Amniotic epithelial cell (primary cell): ENCODE measurements at places on chromosomes 13 and 19.

GRCh38 chr13:74114202-74114601 is 20.0 kb downstream of the KLF12 start:
- peak; percentile 56 for DNase-seq

GRCh38 chr19:9936326-9937000 is at the start of gene OLFM2:
Gene OLFM2, minus strand, starts transcription at chr19:9936515. Its CDS starts 149 bp downstream, at chr19:9936366.
- no peak for DNase-seq

- peak; percentile 31 for DNase-seq
These were observed 39.9 kb upstream of the CCNE1 start for GRCh38 chr19:29771708-29772414.

GRCh38 chr13:112179995-112180394 is 113.0 kb downstream of the SOX1 start:
- no peak for DNase-seq

DNA sequence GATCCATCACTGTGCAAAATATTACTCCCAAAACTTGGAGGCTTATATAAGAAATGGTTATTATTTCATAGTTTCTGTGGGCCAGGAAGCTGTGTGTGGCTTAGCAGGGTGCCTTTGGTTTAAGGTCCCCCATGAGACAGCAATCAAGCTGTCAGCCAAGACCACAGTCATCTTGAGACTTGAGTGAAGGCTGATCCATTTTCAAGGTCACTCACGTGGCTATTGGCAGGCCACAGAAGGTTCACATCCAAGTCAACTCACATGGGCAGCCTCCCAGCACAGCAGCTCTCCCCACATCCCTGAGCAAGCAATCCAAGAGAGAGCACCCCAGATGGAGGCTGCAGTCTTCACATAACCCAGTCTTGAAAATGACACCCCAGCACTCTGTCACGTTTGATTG is 537.4 kb downstream of the MYO16 start:
- DNase-seq = no peak

- no peak for DNase-seq
These were observed 5.0 kb downstream of the MLLT1 start for GRCh38 chr19:6274756-6275155.

- DNase-seq = no peak
These were observed 4.6 kb downstream of the FZR1 start for GRCh38 chr19:3510727-3511126.

GRCh38 chr19:19137556-19138108 is 646 bp downstream of the TMEM161A start:
- no peak for DNase-seq

- DNase-seq = no peak
These were observed 10.6 kb upstream of the MADCAM1 start for GRCh38 chr19:485583-486236.

GRCh38 chr13:49308921-49309408 is 61.2 kb downstream of the CDADC1 start:
- DNase-seq = no peak

GRCh38 chr19:29665215-29665825 is at the start of gene PLEKHF1:
Gene PLEKHF1, plus strand, starts transcription at chr19:29665461. Its CDS starts 8,379 bp downstream, at chr19:29673840.
- DNase-seq = peak; percentile 40

DNA sequence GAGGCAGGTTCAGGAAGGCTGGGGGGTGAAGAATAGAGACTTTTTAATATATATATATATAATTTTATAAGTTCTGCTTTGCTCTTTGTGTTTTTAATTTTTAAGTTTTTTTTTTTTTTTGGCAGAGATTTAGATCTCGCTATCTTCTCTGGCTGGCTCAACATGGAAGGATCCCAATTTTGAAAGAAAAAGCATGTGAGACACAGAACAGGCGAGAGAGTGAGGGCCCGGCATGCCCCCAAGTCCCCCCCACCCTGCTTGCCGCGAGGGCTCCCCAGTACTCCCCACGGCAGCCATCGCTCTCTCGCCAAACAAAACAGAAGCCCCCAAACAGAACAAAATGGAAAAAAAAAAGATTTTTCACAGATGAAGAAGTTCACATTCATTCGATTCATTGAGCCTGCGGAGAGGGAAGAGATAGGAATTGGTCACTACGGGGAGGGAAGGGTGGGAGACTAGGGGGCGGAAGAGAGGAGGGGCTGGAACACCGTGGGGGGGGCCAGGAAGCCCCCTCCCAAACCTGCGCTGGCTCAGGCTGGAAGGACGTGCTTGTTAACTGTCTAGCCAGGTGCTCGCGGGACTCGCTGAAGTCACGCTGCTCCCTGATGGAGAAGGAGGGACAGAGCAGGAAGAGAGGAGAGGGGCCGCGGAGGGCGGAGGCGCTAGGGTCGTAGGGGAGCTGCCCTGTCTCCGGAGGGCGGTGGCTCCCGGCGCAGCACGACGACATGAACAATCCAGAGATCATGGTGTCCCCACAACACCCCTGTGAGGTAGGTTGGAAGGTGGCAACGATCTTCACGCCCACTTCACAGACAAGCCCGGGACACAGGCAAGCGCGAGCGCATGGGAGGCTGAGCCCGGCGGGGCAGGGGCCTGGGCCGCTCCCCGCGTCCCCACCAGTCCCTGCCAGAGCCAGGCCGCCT is 10.6 kb downstream of the KHSRP start:
- no peak for DNase-seq

DNA sequence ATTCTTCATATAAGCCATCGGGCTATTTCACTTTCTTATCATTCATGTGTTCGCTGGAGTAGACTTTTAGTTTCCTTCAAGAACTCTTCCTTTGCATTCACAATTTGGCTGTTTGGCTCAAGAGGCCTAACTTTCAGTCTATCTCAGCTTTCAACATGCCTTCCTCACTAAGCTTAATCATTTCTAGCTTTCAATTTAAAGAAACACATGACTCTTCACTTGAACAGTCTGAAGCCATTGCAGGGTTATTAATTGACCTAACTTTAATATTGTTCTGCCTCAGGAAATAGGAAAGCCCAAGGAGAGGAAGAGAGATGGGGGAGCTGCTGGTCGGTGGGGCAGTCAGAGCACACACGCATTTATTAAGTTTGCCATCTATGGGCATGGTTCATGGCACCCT is 158.1 kb downstream of the SUCLA2 start:
- DNase-seq = no peak

DNA sequence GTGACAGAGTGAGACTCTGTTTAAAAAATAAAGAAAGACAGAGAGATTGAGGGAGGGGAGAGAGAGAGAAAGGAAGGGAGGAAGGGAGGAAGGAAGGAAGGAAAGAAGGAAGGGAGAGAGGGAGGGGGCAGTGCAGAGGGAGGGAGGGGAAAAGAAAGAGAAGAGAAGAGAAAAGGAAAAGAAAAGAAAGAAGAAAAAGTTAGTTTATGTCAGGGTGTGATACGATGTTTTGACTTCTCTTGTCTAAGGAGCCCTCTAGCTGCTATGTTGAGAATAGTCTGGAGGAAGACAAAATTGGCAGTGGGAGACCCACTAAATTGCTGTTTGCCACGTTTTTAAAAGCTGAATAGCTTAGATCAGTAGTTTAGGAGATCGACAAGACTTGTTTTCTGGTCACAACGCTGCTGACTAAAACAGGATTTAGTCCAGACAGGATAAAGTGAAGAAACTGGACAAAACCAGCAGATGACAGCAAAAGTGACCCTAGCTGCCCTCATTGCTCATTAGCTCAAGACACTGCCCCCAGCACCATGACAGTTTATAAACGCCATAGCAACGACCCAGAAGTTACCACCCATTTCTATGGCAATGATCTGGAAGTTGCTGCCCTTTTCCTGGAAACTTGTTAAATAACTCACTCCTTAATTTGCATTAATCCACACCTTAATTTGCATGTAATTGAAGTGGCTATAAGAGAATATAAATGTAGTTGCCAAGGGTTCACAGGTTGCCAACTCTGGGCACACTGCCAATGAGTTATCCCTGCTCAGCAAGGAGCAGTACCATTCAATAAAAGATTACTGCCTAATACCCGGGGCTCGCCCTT is 11.1 kb downstream of the TEX101 start:
- DNase-seq = peak; percentile 8

GRCh38 chr19:8403098-8403819 is 9.8 kb upstream of the MARCHF2 start:
- DNase-seq = no peak

- DNase-seq = peak; percentile 100
These were observed 300.5 kb downstream of the SPRY2 start for GRCh38 chr13:80040196-80040980.

DNA sequence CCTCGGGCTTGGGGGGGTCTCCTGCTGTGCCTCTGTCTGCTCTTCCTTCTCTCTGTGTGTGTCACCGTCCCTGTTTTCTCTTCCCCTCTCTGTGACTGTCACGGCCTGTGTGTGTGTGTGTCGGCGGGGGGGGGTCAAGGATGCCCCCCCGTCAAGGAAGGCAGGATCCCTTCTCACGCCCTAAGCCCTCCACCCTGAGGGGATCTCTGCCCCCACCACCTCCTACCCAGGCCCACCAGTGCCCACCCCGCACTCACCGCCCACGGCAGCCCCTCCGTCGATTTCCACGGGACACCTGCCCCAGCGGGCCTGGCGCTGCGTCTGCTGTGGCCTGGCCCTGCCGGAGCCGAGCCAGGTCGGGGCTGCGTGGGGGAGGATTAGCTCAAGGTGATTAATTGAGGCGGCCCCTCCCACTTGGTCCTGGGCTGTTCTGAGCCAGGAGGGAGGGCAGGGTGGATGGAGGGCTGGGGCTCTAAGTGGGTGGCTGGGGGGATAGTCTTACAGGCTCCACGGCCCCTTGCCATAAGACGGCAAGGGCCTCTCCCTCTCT is at the start of gene RAX2:
Gene RAX2, minus strand, starts transcription at position 323 of the 550 bp plus-strand sequence. CDS start 486 bp downstream, outside the sequence.
- no peak for DNase-seq

- peak; percentile 51 for DNase-seq
These were observed 3.9 kb upstream of the PRX start for GRCh38 chr19:40416918-40417642.

DNA sequence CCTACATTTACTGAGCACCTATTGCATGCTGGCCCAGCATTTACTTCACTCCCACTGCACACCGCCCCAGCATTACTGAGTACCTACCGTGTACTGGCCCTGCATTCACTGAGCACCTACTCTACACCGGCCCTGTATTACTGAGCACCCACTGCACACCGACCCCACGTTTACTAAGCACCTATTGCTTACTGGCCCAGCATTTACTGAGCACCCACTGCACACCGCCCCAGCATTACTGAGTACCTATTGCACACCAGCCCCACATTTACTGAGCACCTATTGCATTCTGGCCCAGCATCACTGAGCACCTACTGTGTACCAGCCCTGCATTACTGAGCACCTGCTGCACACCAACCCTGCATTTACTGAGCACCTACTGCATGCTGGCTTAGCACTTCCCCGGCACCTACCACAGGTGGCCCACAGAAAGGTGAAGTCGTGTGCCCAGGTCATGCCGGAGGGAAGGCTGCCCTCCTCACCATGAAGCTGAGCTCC is 6.9 kb downstream of the TPGS1 start:
- DNase-seq = no peak

DNA sequence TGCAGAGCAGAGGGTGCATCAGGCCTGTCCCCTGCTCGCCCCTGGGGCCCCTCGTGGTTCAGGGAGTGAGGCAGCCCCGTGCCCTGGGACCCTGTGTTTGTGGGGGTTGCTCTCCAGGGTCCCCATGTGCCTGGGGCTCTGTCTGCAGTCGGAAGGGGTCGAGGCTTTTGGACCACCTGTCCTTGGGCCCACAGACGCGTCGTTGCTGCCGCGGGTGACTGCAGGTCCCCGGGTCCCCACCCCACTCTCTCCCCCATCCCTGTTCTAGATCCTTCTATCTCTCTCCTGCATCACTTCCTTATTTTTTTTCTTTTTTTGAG is 1.9 kb downstream of the PCSK4 start:
- no peak for DNase-seq

GRCh38 chr19:38917921-38918491 is 6.0 kb upstream of the CCER2 start:
- peak; percentile 42 for DNase-seq

DNA sequence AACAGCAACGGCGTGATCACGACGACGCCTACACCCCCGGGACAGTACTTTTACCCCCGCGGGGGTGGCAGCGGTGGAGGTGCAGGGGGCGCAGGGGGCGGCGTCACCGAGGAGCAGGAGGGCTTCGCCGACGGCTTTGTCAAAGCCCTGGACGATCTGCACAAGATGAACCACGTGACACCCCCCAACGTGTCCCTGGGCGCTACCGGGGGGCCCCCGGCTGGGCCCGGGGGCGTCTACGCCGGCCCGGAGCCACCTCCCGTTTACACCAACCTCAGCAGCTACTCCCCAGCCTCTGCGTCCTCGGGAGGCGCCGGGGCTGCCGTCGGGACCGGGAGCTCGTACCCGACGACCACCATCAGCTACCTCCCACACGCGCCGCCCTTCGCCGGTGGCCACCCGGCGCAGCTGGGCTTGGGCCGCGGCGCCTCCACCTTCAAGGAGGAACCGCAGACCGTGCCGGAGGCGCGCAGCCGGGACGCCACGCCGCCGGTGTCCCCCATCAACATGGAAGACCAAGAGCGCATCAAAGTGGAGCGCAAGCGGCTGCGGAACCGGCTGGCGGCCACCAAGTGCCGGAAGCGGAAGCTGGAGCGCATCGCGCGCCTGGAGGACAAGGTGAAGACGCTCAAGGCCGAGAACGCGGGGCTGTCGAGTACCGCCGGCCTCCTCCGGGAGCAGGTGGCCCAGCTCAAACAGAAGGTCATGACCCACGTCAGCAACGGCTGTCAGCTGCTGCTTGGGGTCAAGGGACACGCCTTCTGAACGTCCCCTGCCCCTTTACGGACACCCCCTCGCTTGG is 966 bp downstream of the JUNB start:
- no peak for DNase-seq

DNA sequence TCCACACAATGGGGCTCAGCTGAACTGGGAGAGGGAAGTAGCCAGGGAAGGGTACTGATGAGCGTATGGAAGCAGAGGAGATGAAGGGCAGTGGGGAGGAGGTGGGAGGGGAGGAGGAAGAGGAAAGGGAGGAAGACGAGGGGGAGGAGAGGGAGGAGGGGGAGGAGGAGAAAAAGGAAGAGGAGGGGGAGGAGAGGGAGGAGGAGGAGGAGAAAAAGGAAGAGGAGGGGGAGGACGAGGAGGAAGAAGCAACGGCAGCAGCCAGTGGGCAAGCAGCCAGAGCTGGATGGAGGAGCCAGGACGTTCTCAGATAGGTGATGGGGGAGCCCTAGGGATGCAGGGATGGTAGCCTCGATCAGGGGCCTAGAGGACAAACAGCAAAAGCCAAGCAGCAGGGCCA is 5.6 kb downstream of the CERS4 start:
- no peak for DNase-seq

DNA sequence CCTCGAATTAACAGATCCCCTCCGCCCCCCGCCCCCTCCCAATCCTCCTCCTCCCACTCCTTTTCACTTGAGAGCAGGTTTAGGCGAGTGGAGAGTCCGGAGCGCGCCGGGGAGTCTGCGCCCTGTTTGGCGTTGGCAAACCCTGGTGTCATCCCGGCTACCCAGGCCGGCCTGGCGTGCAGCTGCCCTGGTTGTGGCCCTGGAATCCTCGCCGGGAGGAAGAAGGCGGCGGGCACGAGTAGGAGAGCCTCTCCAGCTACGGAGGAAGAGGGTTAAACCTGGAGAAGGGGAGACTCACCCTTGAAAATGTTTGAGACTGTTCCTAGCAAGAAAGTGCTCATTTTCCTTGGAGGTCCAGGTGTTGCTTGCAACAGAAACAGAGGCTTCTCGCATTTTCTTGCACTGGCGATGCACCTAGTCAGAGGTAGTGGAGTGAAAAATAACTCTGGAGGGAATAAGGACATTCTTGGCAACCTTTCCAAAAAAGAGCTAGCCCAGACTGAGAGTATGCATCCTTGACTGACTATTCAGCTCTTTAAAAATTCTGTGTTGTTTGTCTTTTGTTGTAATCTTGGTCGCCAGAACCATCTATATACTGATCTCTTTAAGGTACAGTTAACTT is 1.3 kb upstream of the SOX21 start:
- DNase-seq = no peak

GRCh38 chr13:30307194-30307970 is at the start of gene KATNAL1:
Gene KATNAL1, minus strand, starts transcription at chr13:30307551. Its CDS starts 23,774 bp downstream, at chr13:30283777.
- peak; percentile 51 for DNase-seq
